ENCODE measurements at places on chromosomes 6 and 20.

DNA sequence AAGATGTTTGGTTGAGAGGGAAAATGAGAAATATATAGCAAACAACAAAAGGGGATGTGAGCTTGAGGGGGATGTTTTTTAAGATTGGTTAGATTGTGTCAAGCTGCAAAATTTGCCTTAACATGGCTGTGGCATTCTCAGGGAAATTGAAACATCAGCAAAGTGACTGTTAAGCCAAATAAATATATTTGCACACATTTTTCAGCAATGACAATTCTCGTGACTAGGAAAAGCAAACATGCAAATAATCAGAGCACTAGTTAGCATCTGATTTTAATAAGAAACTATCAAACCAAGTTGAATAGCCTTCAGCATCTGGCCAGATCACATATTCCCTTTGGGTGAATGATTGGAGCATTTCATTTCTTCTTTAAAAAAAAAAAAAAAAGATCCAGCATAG is 262.8 kb downstream of the TBC1D7 start:
- no peak for DNase-seq

DNA sequence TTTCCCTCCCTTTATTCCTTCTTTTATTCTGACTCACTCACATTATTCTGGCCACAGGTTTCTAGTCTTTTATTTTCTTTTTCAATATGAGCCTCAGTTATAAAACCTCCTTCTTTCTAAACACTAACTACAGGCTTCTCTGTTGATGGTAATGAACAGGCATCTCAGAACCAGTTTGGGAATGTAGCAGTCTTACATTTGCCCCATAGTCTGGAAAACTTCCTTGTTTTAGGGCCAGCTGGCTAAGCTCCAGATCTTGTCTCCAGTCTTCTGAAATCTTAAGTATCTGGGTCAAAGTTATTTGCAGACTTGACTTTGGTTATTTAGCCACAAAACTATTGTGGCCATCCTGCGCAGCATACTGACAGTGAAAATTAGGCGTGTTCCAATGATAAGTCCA is 97.0 kb upstream of the MAN1A1 start:
- DNase-seq = no peak

GRCh38 chr20:20216941-20217340 is 151.0 kb upstream of the INSM1 start:
- no peak for DNase-seq

DNA sequence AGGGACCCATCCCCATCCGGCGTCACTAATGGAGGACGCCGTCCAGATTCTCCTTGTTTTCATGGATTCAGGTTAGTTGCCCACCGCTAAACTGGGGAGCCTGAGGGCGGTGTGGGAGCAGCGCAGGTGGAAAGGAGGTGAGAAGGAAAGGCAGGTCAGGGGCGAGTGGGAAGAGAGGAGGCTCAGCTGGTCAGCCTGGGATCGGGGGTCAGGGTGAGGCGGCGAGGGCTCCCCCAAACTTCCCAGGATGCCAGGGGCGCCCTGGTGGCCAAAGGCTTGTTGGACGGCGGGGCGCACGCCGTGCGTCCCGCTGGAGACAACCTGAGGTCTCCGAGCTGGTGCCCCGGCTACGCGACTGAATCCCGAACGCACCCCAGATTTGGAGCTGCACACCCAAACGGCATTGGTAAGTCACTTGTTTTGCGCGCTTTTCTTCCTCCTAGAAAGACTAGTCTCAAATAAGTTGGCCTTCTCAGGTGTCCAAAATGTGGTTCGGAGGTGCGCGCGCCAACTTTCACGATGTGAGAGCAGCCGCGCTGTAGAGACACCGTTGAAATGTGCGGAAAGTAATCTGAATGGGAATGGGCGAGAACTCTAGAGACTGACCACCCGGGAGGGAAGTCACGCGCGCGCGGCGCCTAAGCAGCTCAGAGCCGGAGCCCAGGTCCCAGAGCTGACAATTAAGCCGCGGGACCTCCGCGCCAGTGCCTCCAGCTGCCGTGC is 9.7 kb downstream of the GNAS-AS1 start:
- no peak for DNase-seq

- DNase-seq = no peak
Observed at GRCh38 chr6:44224029-44224964, 902 bp downstream of the SLC29A1 start.

GRCh38 chr6:168376811-168377483 is 57.4 kb upstream of the DACT2 start:
- DNase-seq = no peak

DNA sequence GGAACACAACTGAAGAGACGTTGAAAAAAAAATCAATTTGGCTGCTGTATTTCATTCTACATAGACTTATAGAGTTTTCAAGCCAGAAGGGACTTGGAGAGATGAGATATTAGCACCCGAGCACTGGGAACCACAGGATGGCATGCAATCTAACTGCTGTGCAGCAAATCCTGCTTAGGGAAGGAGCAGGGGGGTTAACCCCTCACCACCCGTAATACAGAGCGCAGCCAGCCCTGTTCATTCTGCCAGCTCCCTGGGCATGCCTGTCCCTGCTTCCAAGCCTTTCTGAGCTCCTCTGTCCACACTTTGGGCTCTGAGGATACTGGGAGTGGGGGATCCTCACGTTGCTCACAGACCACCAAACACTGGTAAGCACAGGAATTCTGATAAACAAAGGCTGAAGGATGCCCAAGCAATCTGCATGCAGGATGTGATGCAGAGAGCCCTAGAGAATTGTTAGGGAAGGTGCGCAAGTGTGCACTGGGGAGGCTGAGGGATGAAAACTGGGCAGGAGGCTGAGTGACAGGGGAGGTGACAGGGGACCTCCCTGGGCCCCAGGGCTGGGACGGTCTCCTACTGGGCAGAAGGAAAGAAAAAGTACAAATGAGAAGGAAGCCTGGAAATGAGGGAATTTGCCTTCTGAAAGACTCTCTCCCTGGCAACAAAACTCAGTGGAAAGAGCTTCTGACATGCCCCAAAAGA is 34.0 kb downstream of the CPNE5 start:
- no peak for DNase-seq

Measured in neuronal stem cell (in vitro differentiated cells).